ENCODE measurements at places on chromosomes 5 and 9. TPM values are rescaled to one million over a fixed set of nuclear protein-coding genes. Genes with fewer than 3 reads are reported as not detected.

The CEMIP2 gene
- total RNA-seq: 16.0 TPM

The MPDZ gene
- 6.1 TPM for total RNA-seq

The SAXO1 gene
- not detected for total RNA-seq

The SLC6A3 gene
- total RNA-seq: not detected

The C1QTNF2 gene
- total RNA-seq: 0.04 TPM

DNA sequence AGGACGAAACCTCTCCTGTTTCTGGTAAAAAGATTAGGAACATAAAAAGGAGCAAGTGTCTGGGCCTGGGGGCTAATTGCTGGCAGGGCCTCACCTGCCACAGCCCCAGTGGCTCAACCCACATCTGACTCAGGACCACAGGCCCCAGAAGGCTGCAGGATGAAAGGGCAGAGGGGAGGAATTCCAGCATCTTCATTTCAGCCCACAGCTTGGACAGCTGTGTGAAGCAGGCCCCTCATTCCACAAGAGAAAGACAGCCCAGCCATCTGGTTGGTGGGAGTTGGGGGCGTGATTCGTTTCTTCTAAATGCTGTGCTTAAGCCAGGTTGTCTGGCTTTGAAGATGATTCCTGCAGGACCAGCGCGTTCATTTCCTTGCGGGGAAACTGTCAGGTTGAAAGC, 29.1 kb downstream of the NKX2-5 start:
- H3K4me3 ChIP-seq: no peak overlapping the region
- DNase-seq: no peak
- H3K27me3 ChIP-seq: peaks cover 14% of the 10 kb centered on the region
- no peak overlapping the region for H3K27ac ChIP-seq
- no peaks in the 10 kb centered on the region for H3K36me3 ChIP-seq

DNA sequence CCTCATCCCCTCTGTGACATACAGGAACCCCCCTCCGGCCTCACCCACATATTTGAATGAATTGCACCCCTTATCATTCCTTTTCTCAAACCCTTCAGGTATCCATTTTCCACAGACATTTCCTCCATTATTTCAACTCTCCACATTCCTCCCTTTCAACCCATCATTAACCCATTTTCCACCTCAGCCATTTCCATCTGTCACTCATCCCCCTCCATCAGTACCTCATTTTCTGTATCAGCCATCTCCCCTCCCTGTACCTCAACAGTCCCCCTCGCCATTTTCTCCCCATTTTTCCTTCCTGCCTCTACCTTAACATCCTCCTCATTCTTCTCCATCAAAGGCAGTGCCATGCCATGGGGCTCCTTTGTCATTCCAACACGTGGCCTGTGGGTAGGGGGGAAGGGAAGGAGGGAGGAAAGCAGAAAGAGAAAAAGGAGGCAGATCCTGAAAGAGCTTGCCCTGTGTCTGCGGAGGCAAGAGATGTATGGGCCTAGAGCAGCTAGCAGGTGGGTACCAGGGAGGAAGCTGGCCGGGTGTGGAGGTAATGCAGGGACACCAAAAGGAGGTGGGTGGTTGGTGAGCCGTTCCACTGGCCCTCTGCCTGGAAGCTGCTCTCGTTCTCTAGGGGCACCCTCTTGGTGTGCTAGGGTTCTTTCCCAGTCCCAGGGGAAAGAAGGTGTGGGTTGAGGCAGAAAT, 1.5 kb downstream of the DNAJB5 start:
- DNase-seq: no peak
- no peaks in the 10 kb centered on the region for H3K27me3 ChIP-seq
- peaks cover 34% of the 10 kb centered on the region for H3K4me1 ChIP-seq
- no peaks in the 10 kb centered on the region for H3K36me3 ChIP-seq

GRCh38 chr5:6468104-6468503, 19.4 kb downstream of the UBE2QL1 start:
- H3K4me3 ChIP-seq: no peak overlapping the region
- no peak for DNase-seq
- no peak overlapping the region for H3K27ac ChIP-seq
- peaks cover 10% of the 10 kb centered on the region for H3K4me1 ChIP-seq

DNA sequence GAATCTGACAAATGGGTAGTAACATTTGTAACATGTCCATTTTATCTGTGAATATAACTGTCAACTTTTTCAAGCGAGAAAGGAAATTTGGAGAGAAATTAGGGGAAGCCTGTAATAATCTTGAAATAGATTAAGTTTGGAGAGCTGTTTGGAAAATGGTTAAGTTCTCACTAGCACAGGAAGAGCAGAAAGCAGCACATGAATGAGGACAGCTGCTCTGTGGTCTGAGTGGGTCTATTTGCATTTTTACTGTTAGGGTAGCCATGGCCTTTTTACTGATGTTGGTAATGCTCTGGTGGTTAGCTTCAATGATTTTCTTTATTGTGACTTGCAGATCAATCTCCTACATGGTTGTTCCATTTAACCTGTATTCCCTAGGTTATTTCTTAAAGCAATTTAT, 144.5 kb upstream of the GDNF start:
- peaks cover 49% of the 10 kb centered on the region for H3K27me3 ChIP-seq
- H3K27ac ChIP-seq: no peak overlapping the region
- DNase-seq: no peak
- H3K36me3 ChIP-seq: no peaks in the 10 kb centered on the region
- no peaks in the 10 kb centered on the region for H3K4me1 ChIP-seq
- H3K4me3 ChIP-seq: no peak overlapping the region

DNA sequence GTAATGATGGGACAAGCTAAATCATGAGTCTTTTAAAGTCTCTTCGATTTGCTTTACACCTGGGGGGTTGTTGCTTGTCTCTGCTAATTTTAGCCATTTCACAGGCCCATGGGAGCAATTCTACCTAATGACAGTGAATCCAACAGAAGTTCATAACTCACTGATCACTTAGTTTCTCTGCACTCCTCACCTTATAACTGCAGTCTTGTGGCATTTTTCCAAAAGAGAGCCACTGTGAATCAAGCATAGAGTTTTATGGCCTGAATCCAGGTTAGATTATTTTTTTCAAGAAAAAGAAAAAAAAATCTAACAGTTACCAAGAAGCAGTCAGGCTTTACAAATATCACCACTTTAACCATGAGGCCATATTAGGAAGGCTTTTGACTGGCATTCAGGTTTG, 1.5 kb upstream of the IL7R start:
- H3K27me3 ChIP-seq: no peaks in the 10 kb centered on the region
- DNase-seq: peak; percentile 48
- H3K4me3 ChIP-seq: no peak overlapping the region
- peaks cover 65% of the 10 kb centered on the region for H3K4me1 ChIP-seq

DNA sequence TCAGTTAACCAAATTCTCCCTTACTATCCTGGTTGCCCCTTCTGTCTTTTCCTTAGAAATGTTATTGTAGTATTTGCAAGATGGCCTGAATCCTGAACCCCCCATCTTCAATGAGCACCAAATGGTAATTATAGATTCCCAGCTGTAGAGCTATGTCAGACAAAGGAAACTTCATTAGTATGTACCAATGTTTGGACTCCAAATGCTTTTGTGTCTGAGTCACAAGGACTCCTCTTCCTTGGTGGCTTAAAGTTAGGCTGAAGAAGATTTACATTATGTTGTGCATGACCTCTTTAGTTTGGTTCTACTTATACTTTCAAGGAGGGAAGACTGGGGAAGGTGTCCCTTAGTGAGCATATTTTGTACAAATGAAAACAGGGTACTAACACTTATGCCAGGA, 105.9 kb upstream of the CDKN2B start:
- H3K36me3 ChIP-seq: no peaks in the 10 kb centered on the region
- no peak overlapping the region for H3K4me3 ChIP-seq
- H3K27me3 ChIP-seq: no peaks in the 10 kb centered on the region
- H3K4me1 ChIP-seq: peaks cover 55% of the 10 kb centered on the region
- H3K27ac ChIP-seq: no peak overlapping the region
- peak; percentile 14 for DNase-seq

DNA sequence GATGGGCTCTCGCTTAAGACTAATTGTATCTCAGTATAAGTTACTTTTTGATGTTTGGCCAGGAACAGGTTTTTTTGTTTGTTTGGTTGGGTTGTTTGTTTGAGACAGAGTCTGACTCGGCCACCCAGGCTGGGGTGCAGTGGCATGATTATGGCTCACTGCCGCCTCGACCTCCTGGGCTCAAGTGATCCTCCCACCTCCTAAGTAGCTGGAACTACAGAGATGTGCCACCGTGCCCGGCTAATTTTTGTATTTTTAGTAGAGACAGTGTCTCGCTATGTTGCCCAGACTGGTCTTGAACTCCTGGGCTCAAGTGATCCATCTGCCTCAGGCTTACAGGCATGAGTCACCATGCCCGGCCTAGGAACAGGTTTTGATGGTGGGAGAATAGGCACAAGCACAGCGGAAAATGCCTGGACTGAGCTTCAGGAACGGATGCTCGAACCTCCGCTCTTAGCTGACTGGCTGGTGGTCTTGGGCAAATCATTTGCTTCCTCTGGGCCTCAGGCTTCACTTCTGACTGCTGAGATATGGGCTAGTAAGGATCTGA, 11.4 kb upstream of the SYNPO start:
- DNase-seq: peak; percentile 54
- peaks cover 19% of the 10 kb centered on the region for H3K4me1 ChIP-seq
- H3K36me3 ChIP-seq: no peaks in the 10 kb centered on the region
- no peak overlapping the region for H3K4me3 ChIP-seq
- no peaks in the 10 kb centered on the region for H3K27me3 ChIP-seq

DNA sequence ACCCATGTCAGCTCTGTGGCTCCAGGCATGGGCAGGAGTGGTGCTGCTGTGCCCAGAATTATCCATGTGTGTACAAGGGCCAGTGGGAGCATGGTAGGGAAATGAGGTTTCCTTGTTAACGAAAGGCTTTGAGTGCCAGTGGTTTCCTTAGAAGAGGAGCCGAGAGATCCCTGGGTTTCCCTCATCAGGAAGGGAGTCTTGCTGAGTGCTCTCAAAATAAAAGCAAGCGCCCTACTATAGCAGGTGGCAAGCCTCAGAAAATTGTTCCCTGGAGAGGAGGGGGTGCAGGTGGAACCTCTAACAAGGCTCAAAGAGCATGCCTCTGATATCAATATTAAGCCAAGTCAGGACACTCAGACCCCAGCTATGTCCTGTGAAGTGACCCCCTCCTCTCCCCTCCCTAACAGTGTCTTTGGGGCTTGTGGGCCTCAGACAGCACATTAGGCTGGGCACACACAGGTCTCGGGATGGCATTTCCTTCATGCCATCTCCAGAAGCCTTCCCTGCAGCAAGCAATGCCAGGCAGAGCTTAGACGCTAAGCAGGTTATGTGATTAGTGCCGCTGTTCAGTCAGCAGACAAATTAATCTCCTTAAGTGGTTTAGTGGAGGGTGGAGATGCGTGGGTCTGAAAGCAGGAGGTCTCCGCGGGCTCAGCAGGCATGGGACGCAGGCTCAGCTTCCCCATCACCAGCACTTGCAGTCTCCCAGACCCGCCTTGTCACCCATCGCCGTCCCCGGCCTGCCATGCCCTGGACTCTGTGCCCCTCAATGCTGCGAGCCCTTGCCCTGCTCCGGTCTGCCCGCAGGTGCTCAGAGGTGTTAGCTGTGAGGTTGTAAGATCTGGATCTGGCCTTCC, 60.0 kb upstream of the RARS1 start:
- H3K27me3 ChIP-seq: no peaks in the 10 kb centered on the region
- H3K4me1 ChIP-seq: no peaks in the 10 kb centered on the region
- peaks cover 6% of the 10 kb centered on the region for H3K36me3 ChIP-seq
- H3K27ac ChIP-seq: no peak overlapping the region
- no peak for DNase-seq

DNA sequence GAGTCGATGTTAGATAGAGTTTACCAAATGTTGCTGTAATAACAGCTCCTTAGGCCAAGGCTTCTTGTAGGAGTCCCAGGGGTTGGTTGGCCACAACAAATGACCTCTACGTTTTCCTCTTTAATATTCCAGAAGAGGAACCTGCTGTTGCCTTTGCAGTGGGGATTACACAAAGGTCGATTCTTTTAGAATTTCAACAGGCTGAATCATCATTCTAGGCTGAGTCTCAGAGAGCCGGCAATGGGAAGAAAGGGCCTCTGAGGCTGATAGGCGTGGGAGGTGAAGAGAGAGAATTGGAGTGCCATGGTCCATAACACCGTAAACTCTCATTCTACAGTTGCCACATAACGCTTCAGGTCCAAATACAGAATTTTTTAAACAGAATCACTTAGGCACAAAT, 405.9 kb upstream of the DAP start:
- no peaks in the 10 kb centered on the region for H3K36me3 ChIP-seq
- H3K4me3 ChIP-seq: no peak overlapping the region
- H3K27me3 ChIP-seq: peaks cover 20% of the 10 kb centered on the region
- H3K4me1 ChIP-seq: no peaks in the 10 kb centered on the region
- H3K27ac ChIP-seq: no peak overlapping the region
- DNase-seq: peak; percentile 40

- H3K4me1 ChIP-seq: peaks cover 69% of the 10 kb centered on the region
- no peak overlapping the region for H3K4me3 ChIP-seq
- peak; percentile 63 for DNase-seq
These were observed 13.8 kb upstream of the ABLIM3 start for GRCh38 chr5:149127394-149127955.

DNA sequence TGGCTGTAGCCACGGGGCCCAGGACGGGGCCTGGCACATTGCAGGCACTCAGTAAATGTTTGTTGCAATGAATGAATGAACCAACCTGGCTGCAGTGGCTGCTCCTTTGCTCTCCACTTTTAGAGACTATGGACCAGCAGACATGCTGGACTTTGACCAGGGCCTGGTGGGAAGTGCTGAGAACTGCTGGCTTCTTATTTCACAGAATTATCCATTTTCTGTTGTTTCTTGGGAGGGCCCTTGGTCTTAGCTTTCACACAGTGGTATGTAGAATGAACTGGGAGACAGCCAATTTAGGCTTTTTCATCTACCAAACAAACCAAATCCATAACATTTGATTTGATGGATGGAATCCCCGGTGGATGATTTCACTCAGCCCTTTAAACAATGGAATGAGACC, 78.0 kb upstream of the LHFPL2 start:
- 0 out of 2 replicates have a peak, but pooled peaks cover under 1% of the 10 kb centered on the region for H3K4me1 ChIP-seq
- no peak overlapping the region for H3K4me3 ChIP-seq
- no peak for DNase-seq
- H3K27ac ChIP-seq: no peak overlapping the region

DNA sequence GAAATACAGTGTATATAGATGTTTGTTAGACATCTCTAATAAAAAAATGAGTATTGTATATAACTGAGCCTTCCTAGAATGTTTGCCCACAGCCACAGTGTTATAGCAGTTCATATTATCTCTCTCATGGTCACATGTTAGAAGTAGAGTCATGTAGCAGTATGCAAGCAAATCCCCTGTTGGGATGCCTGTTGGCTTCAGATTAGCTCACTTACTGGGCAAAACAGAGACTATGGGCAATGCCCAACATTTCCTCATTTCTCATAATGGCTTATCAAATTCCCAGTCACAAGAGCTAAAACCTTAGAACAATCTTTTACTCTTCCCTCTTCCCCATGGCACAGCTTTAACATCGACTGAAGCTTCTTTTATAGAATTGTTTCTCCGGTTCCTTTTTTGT, 27.0 kb upstream of the PDCD1LG2 start:
- no peak overlapping the region for H3K27ac ChIP-seq
- H3K27me3 ChIP-seq: no peaks in the 10 kb centered on the region
- H3K4me3 ChIP-seq: no peak overlapping the region
- DNase-seq: no peak

DNA sequence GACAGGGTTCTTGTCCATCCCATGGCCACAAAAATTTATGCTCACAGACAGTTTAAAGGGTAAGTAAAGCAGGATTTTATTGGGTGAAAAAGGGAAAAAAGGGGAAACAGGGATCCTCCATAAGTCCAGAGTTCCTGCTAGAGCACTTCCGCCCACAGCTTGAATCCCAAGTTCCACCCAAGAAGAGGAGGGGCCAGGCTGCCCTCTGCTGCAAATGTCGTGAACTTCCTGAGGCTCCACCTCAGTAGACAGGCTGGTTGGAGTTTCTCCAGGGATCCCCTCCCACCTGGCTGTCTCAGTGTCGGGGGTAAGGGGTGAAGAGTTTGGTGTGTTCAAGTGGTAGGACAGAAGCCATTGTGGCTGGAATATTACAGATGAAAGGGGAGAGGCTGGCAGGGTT, 275.0 kb upstream of the SGCD start:
- H3K4me3 ChIP-seq: no peak overlapping the region
- no peak overlapping the region for H3K27ac ChIP-seq
- DNase-seq: no peak
- H3K4me1 ChIP-seq: no peaks in the 10 kb centered on the region
